ENCODE measurements at places on chromosomes 11 and 22. TPM values are rescaled to one million over a fixed set of nuclear protein-coding genes. Genes with fewer than 3 reads are reported as not detected.

DNA sequence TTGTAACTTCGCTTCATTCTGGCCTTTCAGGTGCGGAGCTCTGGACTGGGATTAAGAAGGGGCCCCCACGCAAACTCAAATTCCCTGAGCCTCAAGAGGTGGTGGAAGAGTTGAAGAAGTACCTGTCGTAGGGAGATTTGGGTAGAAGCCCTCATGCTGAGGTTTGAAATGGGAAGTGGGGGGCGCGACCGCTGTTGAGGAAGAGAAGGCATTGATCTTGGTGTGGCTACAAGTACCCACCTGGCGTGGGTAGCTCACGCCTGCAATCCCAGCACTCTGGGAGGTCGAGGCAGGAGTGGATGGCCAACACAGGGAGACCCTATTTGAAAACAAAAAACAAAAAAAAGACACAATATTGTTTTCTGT, 779 bp downstream of the SELENOH start:
- DNase-seq, result no peak

DNA sequence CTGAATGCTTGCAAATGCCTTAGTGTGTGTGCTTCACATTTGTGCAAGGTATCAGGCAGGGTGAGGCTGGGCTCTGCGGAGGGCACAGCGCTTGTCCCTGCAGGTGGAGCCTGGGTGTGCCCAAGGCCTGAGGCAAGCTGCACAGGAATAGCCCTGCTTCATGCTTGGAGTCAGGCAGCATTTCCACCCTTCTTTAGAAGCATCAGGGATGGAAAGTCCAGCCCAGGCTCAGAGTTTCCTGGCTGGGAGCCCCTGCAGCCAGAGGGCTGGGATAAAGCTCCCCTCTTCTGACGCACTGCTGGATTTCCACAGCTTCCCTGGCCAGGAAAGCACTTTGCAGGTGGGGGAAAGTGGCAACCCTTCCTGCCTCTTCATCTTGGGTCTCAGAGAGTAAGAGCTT, 63.4 kb downstream of the GALNT18 start:
- no peak for DNase-seq

GRCh38 chr11:75424396-75424795, 8.6 kb downstream of the KLHL35 start:
- DNase-seq, result no peak

DNA sequence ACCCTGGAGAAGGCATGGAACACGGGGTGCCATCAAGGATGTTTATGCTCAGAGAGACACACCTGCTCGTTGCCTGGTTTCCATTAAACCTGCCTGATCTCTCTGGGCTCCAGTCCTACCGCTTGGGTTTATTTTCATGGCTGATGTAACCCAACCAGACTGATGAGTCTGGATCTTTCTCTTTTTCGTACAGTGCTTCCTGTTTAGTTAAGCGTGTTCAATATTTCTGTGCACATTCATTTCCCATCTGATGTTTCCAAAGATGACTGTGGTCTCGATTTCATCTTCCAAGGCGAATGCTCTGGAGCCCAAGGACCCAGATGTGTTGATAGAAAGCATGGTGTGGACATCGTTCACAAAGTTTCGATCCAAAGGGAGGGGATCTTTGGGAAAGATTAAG, 84.3 kb downstream of the SNX19 start:
- no peak for DNase-seq

GRCh38 chr11:75325713-75326438, 25.6 kb downstream of the ARRB1 start:
- DNase-seq, result peak; percentile 55

DNA sequence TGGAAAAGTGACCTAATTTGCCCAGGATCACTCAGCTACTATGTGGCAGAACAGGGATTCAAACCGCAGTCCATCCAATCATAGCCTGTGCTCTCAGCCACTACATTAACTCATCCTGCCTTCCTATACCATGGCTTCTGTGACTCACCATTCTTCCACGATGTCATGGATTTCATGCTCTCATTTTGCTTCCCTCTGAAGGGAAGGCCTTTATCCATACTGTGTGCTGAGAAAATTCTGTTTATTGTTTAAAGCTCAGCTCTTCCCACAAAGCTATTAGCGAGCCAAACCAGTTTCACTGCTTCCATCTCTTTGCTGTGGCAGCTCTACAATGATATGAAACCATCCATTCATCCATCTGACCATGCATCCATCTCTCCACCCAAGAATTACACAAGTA, 289.9 kb downstream of the TENM4 start:
- no peak for DNase-seq

DNA sequence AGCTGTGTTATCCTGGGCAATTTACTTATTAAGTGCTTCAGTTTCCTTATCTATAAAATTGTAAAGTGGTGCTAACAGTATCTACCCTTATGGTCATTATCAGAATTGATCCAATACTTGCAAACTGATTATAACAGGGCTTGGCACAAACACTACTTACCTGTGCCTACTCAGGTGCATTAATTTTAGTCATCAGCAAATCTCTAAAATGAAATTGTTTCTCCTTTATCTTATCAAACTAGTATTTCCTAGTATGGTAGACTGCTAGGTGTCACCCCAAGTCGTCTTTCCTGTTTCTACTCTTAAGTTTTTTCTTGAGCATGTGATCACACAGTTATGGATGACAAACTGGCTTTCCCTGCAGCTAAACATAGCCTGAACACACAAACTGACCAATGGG, 4.3 kb upstream of the SLC25A17 start:
- DNase-seq, result no peak

DNA sequence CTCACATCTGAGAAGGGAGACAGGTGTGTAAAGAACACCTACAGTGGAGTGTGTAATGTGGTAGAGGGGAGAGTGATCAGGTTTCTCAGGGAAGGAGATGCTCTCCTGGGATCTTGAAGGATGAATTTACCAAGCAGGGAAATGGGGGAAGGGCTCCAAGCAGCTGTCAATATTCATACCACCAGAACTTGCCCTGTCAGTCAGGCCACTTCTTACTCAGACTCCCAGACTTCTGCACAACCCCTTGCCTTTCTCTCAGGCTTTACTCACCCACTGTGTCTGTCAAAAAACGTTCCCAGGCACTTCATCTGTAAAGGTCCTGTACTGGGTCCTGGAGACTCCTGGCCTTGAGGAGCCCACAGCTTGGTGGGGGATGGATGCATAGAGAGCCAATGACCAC, 14.0 kb upstream of the FCHSD2 start:
- no peak for DNase-seq

GRCh38 chr22:24231706-24232105, 13.2 kb downstream of the GGT5 start:
- no peak for DNase-seq

DNA sequence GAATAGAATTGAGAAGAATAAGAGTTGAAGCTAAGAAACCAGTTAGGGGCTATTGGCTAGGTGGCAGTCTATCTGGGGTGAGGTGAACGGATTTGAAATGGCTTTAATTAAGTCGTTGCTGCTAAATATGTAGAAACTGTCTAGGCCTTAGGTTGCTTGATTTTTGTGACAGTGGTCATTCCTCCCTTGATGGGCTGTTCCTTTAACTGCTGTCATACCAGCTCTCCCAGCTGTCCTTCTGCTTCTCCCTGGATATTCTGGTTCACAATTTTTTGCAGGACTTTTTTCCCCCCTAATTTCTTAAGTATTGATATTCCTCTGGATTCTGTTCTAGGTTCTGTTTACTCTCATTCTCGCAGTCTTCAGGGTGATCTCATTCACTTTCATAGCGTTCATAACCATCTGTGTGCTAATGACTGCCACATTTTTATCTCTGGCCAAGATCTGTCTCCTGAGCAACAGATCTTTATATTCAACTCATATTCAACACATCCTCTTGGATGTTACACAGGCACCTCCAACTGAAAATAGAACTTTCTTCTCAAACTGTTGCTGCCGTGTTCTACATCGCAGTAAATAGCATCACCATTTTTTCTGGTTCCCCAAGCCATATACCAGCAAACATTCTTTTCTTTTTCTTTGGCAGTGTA, 134.1 kb downstream of the UVRAG start:
- no peak for DNase-seq

- peak; percentile 81 for DNase-seq
These were observed 7.0 kb downstream of the FXYD2 start for GRCh38 chr11:117817368-117818040.

- DNase-seq, result no peak
These were observed 13.8 kb downstream of the SEC14L3 start for GRCh38 chr22:30457981-30458380.

DNA sequence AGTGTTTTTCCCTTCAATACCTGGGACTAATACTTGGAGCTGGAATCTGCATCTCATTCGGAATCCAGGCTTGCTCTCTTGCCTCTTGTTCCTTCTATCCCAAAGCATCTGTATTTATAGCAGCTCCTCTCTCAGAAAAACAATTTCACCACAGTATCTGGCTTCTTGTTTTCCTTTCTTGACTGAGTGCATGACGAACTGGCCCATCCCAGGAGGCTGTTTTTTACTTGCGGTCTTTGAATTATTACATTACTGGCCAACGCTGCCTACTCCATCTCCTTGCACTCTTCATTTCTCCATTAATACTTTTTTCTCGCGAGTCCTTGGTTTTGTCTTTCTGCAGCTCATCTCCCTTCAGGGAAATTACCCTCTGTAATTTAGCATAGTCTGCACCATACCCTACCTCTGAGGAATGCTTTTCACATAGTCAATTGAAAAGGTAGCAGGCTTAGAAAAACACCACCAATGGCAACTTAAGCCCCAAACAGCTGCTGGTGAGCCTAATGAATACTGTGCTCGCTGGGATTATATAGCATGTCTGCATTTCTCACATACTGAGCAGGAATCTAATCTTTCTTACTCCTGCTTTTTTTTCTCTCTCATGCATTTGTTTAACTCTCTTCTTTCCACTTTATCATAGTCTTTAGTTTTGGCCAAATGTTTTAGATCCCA, 277.4 kb upstream of the SESN3 start:
- DNase-seq, result no peak

DNA sequence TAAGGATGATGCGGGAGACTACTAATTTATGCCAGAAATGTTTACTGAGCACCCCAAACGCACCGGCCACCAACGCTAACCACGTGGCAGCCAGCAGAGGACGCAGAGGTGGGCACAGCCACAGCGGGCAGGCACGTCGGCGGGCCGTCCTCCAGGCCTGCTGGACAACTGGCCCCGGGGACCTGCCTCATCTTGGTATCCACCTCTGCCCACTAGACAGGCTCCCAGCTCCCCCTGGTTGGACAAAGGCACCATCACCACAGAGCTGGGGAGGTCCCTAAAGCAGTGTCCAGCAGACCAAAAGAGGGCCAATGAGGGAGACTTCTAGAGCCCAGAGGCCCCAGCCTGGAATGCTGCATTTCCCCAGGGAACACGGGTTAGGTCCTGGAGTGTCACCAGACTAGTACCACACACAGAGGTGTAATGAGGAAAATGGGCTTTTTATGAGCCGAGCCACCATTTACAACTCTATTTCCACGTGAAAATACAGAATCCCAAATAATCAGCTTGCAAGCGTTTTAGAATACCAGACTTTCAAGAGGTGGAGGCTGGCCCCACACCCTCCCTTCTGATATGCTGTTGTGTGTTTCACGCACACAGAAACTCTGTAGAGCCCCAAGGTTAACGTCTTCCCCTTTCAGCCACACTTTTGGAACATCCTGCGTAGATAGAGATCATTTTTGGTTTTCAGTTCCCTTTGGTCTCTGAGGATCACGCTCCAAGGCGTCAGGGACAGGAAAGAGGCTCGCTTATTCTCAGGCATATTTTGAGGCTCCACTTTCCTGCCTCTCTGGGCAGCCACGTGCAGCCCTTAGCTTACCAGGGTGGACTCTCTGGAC, 23.7 kb upstream of the BID start:
- DNase-seq, result no peak

DNA sequence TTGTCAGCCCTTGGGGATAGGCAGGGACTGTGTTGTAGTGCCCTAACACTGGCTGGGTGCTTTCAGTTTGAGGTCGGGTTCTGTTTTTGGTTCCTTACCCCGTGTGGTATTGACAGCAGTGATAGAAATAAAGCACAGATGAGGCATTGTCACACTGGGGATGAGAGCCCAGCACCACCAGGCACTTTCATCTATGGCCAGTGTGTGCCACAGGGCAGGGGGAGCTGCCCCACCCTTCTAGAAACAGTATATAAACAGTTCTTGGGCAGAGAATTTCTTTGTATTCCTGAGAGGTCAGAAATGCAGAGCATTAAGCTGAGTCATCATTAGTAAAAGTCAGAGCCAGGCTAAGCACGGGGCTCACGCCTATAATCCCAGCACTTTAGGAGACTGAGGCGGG, 23.1 kb upstream of the CDC42EP2 start:
- DNase-seq, result no peak

GRCh38 chr11:5258543-5259262, 4.1 kb upstream of the HBG2 start:
- DNase-seq, result no peak

DNA sequence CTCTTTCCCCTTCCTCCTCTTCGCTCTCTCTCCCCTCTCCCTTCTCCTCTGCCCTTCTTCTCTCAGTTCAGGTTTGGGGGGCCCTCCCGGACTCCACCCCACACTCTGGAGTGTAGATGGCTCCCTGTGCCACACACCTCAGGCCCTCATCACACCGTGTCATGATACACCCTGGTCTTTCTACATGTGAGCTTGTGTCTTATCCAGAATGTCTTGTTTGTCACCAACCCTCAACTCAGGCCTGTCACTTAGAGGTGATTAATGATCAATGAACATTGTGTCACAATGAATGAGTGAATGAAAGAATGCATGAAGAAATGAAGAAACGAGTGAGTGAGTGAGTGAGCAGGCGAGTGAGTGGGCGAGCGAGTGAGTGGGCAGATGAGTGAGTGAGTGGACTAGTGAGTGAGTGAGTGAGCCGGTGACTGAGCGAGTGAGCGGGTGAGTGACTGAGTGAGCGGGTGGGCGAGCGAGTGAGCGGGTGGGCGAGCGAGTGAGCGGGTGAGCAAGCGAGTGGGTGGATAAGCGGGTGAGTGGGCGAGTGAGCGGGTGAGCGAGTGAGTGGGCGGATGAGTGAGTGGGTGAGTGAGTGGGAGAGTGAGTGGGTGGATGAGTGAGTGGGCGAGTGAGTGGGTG, 33.8 kb downstream of the CAPN1 start:
- DNase-seq, result no peak

GRCh38 chr11:2472428-2473186, 27.8 kb downstream of the KCNQ1 start:
- DNase-seq, result no peak

GRCh38 chr11:73760135-73760678, 667 bp downstream of the RAB6A start:
- DNase-seq, result peak; percentile 25

GRCh38 chr11:66568124-66568916, at the start of gene CTSF:
TSS of gene CTSF (minus strand) at chr11:66568606. CDS start at chr11:66568486, 120 bp downstream.
- DNase-seq, result peak; percentile 39

ANO9 gene
- total RNA-seq, result 32.2 TPM

RTN4R gene
- 4.1 TPM for total RNA-seq

SLN gene
- total RNA-seq, result not detected

CABP4 gene
- total RNA-seq, result 25.4 TPM

TRIM77 gene
- total RNA-seq, result not detected

MUC6 gene
- total RNA-seq, result 4.6 TPM

CNTF gene
- 5.2 TPM for total RNA-seq

RIN1 gene
- 17.6 TPM for total RNA-seq

AQP11 gene
- total RNA-seq, result 1.2 TPM

FADS1 gene
- total RNA-seq, result 74.1 TPM

SLC16A8 gene
- not detected for total RNA-seq

GPR83 gene
- 0.07 TPM for total RNA-seq

CDKN1C gene
- total RNA-seq, result 2.2 TPM
